ENCODE measurements at places on chromosomes 1 and 21.
A peak's percentile ranks its signal among the peaks of the same experiment; 100 is the strongest.

- DNase-seq = no peak
These were observed 3.7 kb downstream of the DEDD start for GRCh38 chr1:161128591-161129420.

DNA sequence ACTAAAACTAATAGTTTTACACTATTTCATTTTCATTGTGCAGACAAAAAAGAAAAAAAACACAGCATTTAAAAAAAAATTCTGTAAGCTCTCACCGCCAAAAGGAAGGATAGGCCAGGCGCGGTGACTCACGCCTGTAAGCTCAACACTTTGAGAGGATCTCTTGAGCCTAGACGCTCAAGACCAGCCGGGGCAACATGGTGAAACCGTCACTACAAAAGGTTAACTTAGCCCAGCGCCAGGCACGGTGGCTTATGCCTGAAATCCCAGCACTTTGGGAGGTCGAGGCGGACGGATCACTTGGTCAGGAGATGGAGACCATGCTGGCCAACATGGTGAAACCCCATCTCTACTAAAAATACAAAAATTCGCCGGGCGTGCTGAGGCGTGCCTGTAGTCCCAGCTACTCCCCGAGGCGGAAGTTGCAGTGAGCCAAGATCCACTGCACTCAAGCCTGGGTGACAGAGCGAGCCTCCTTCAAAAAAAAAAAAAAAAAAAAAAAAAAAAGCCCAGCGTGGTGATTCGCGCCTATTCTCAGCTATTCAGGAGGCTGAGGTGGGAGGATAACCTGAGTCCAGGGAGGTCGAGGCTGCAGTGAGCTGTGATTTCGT, 14.3 kb upstream of the SPEN start:
- no peak for DNase-seq

DNA sequence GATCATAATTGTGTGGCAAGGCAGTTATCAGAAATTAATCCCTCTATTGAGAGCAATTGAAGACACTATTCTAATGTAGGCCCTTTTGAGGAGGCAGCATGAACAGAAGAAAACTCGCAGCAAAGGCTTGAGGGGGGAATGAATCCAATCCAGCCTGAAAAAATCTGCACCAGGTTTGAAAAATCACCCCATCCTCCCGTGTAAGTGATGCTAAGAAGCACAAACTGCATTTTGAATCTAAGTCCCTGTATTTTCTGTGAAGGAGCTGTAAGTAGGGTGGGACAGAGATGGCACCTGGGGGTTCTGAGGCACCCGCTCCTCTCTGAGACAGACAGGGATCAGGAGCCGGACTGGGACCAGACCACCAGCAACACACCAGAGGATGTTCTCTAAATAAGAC, at the start of gene CRB1:
Gene CRB1, plus strand, starts transcription at position 241 of the 400 bp plus-strand sequence. CDS start 161 bp downstream, outside the sequence.
- DNase-seq = no peak

DNA sequence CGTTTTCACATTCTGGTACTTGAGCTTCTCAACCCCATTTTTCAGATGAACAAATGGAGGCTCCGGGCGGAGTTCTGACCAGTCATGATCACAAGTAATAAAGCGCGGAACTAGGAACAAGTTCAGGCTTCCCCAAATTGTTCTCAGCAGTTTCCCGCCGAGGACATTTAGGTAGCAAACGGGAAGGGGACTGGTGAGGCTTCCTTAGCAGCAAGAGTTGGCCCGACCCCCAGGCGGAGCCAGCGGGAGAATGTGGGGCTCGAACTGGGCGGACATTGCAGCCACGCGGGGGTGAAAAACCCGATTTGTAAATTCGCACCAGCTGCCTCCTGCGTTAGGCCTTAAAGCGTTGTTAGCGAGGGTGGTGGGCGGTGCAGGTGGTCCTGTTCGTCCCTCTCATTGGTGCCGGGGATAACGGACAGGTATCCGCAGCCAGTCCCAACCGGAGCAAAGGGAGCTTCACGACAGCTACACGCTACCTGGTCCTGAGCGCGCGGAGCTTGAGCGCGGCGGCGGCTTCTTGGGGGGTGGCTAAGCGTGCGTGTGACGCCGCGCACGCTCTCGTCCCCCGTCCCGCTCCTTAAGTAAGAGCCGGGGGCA, 15.3 kb downstream of the SEMA6C start:
- DNase-seq = peak; percentile 9

GRCh38 chr21:35048706-35049617, at the start of gene RUNX1:
TSS of gene RUNX1 (minus strand) at chr21:35049302.
- peak; percentile 39 for DNase-seq

GRCh38 chr1:195568389-195568788, 1039.9 kb downstream of the KCNT2 start:
- DNase-seq = no peak

GRCh38 chr1:210920716-210921694, 212.9 kb downstream of the KCNH1 start:
- DNase-seq = no peak

DNA sequence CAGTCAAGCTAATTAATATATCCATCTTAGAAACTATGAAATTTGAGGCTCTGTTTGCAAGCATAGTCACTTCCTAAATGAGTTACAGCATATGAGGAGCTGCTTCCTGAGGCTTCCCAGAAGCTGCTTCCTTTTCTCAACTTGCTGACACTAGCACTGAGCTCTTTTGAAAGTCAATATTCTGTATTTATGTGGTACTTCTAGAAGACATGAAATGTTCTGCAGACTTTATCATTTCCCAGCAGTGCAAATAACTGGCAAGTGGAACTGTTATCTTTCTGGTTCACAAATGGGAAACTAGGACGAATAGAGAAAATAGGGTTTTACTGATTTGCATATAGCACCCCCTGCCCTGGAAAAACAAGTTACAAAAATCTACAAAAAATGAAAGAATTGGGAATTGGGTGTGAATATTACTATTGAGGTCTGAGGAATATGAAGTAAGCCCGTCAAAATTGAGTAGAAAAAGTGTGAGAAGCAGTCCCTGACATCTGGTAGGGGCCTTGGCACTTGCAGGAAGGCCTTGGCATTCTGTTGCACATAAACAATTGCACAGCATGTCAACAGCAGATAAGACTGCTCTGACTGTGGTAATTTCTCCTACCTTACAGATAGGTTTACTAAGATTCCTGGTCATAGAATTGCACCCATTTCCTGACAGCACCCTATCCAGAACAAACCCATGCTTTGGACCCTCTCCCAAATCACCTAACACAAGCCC, 7.1 kb downstream of the GIPC2 start:
- DNase-seq = no peak

GRCh38 chr21:27740084-27740483, 773.2 kb upstream of the ADAMTS5 start:
- DNase-seq = no peak

DNA sequence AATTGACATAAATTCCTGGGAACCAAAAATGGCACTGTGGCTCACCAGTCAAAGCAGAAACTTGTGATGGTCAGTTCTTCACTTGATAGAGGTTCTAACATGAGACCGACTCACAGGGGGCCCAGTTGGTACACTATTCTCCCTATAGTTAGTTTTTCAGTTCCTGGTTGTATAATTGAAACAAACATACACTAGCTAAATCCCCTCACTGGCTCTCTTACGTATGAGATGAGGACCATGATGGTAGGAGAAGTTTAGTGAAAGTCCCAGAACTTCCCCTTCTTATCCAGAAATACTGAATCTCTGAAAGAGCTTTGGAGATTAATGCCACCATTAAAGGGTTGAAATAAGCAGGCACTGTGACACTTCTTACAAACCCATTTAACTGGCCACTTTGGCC, 2.8 kb upstream of the S100B start:
- no peak for DNase-seq

DNA sequence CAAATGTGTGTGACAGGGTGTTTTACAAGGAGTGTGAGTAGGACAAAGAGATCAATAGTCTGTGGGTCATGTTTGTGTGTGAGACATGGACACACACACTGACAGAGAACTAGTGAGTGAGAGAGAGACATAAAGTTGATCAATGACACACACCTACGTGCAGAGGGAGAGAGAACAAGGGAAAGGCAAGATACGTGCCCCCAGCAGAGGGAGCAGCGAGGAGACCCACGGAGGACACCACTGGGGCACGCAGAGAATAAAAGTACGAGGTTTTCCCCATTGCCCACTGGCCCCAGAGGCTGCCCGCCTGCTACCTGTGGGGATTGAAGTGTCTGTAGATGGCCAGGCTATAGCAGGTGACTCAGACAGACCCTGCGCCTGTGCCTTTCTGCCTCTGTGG, 130.2 kb upstream of the CSF3R start:
- no peak for DNase-seq

- no peak for DNase-seq
These were observed 14.4 kb downstream of the ANP32E start for GRCh38 chr1:150221552-150221951.
